Activated CD8-positive, alpha-beta memory T cell treated with anti-CD3 and anti-CD28 coated beads, Interleukin-2, amount 50 U/mL, for 4 hours (primary cell): ENCODE measurements at places on chromosomes 12 and 14.

DNA sequence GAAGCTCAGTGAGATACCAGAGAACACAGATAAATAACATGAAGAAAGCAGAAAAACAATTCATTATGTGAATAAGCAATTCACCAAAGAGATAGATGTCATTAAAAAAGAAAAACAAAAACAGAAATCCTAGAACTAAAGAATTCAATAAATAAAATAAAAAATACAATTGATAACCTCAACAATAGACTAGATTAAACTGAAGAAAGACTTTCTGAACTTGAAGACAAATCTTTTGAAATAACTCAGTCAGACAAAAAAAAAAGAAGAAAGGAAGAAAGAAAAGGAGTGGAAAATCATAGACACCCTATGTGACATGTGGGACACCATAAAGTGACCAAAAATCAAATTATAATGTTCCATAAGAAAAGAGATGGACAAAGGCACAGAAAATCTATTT lies 14.0 kb upstream of the SLC38A1 start:
- DNase-seq = no peak

GRCh38 chr12:111578276-111578970 lies 20.7 kb downstream of the ATXN2 start:
- DNase-seq = no peak

- DNase-seq = no peak
These were observed 6.7 kb upstream of the NFATC4 start for GRCh38 chr14:24361326-24361725.

DNA sequence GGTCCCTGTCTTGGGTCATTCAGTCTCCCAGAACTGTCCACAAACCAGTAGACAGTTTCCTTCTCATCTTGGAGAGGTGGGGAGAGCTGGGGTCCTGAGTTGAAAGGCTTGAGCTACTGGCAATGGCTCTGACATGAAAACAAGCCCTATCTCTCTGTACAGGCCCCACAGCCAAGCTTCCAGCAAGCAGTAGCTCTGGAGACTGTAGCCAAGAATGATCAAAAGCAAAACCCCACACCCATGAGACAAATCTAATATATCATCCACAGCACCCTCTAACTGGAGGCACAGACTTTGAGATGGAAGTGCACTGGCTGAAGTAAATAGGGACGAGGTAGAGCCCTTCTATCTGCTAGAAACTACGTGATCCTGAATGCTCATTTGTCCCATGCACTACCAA lies 40.9 kb downstream of the RERG start:
- DNase-seq = no peak

- no peak for DNase-seq
These were observed 119.6 kb downstream of the DERA start for GRCh38 chr12:16030744-16031143.

DNA sequence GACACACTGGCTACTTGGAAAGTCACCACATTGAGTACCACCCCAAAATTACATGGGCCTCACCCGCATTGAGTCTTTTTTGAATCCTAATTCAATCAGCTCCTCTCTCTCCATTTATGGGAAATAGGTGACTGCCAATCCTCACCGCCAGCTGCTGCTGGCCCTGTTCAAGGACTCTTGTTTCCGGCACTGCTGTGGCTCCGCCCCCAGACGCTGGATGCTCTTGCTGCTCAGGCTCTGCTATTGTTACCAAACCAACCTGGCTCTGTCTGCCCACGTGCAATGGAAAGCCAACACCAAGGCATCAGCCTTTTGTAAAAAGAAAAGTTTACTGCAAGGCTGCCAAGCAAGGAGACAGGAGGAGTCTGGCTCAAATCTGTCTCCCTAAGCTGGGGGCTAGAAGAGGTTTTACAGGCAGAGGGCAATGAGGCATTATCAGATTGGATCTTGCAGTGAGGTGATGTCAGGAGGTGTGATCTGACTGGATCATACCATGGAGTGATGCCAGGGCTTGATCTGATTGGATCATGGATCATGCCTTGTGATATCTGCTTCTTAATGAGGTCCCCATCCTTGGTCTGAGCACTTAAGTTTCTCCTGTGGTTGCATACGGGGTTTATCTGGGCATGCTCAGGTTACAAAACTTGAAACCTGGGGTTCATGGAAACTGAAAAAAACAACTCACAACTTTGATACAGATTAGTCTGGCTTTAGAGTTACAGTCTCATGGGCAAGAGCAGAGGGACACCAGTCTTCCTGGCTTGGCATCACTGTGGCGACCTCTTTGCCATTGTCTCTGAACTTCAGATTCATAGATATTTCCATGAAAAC lies 117.1 kb upstream of the SLC35F4 start:
- no peak for DNase-seq

DNA sequence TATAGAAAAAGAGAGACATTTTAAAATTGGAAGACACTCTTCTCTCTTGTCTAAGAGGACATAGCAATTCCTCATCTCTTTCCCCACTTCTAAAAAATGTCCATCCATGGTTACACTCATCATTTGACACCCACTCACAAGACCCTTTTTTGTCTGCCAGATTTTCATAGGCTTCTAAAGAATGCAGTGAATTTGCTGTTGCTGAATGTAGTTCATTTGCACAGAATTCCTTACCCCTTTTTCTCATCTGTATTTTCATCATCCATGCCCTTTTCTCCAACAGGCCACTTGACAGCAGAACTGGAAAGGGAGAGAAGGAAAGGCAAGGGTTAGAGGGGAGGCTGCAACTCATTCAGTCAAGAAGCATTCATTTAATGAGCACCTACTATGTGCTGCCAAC lies 128.0 kb downstream of the NUAK1 start:
- DNase-seq = no peak

- no peak for DNase-seq
These were observed 8.4 kb downstream of the AMDHD1 start for GRCh38 chr12:95951515-95951914.

GRCh38 chr14:70036665-70037064 lies 152.1 kb downstream of the SLC8A3 start:
- no peak for DNase-seq

- no peak for DNase-seq
These were observed 44.3 kb downstream of the SCYL2 start for GRCh38 chr12:100311317-100311716.
